T-helper 2 cell treated with Interferon-gamma antibody and Interleukin-4, amounts not matched to agents 5 μg/mL and 100 μg/mL, for 36 hours (primary cell): ENCODE measurements at places on chromosomes 6 and 20.
A peak's percentile ranks its signal among the peaks of the same experiment; 100 is the strongest.

DNA sequence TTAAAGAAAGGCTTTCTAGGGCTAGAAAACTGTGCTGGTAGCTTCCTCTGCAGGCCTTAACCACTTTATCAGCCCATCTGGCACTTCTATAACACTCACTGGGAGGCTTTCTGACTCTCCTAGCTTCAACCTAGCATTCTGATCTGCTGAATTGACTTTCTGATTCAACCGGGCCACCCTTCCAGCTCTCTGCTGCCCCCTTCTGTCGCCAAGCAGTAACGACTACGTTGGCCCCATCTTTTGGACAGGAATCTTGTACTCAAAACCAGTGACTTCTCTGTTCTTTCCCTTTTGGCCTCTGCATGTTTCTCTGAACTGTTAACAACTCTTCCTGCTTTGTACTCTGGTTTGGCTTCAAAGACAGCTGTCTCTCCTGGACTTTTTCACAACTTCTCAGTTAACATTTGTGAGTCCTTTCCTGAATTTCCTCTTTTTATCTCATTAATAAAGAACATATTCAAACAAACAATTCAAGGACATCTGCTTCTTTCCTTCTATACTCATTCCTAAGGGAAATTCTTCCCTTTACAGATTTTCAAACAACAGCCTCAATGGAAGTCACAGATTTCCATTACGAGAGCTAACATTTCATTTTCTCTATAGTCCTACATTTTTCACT, 43.9 kb upstream of the FAM135A start:
- DNase-seq, result peak; percentile 33

DNA sequence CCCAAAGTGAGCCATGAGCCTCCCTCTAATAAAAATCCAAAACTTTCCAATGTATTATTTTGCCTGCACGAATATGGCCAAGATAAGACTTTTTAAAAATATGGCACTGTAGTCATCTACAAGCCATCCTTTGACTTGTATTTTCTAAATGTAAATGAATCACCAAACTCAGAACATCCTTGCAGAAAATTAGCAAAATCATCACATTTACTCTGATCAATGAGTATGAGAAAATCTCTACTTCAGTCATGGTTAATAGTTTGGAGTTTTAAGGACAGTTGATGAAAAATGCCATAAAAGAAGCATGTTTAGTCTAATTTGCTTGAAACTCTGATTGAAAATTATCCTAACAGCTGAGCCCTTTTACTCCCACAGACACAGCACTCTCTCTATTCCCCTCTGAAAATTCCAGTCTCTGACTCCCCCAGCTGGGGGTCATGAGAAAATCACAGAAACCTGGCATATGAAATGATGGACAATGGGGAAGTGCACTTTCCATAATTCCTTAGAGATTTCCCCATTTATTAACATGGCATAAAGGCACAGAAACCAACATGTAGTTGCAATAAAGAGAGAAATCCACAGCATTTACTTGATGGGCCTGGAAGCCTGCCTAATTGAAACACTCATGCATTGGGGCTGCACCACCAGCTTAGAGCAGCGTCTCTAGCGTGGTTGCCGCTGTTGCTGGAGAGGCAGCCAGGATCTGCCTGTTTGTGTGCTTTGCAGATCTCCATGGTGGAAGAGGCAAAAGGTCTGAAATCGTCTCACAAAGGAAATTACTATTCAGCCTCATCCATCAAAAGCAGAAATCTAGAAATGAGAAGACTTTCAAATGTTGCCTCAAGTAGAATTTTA, 214.0 kb downstream of the WDR27 start:
- no peak for DNase-seq

- DNase-seq, result no peak
These were observed 392.4 kb downstream of the QKI start for GRCh38 chr6:163806755-163807499.

- no peak for DNase-seq
These were observed 22.2 kb downstream of the PREP start for GRCh38 chr6:105380634-105381033.

- DNase-seq, result peak; percentile 11
These were observed 238.1 kb downstream of the RNGTT start for GRCh38 chr6:88725111-88725975.

DNA sequence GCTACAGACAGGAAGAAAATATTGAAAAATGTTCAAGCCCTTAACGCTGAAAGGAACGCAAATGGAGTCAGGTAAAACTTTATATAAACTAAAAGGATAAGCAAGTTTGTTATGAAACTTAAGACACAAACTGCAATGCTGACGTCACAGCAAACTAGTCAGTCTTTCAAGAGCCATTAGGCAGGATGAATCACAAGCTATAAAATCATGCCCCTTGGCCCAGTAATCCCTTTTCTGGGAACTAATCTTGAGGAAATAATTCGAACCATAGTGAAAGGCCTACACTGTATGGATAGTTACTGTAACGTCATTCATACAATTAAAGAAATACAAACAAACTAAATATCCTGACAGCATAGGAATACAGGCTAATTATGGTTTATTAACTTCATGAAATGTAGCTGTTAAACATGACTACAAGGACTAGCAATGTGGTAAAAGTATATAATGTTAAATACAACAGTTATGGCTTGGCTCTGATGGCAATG, 42.7 kb upstream of the HINT3 start:
- DNase-seq, result no peak

GRCh38 chr20:32941155-32941885, 62.9 kb downstream of the SUN5 start:
- DNase-seq, result no peak

GRCh38 chr20:37479925-37480691, 40.9 kb upstream of the NNAT start:
- no peak for DNase-seq

- no peak for DNase-seq
These were observed 270.1 kb upstream of the ARID1B start for GRCh38 chr6:156507106-156507505.

DNA sequence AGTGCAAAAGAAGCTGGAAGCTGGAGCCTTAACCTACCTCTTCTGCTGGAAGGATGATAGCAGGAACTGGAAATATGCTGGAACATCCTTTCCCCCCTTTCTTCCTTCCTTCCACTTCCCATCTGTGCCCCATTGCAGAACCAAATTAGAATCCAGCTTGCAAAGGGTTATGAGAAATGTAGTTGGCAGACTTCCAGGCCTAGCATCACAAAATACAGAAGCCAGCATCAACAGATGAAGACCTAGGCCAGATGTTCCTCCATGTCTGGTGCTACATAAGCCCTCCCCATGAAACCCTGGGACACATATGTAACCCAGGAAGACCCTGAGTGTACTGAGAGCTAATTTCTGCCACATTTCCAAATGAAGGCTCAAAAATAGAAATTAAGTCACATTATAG, 40.0 kb upstream of the TFAP2B start:
- no peak for DNase-seq

DNA sequence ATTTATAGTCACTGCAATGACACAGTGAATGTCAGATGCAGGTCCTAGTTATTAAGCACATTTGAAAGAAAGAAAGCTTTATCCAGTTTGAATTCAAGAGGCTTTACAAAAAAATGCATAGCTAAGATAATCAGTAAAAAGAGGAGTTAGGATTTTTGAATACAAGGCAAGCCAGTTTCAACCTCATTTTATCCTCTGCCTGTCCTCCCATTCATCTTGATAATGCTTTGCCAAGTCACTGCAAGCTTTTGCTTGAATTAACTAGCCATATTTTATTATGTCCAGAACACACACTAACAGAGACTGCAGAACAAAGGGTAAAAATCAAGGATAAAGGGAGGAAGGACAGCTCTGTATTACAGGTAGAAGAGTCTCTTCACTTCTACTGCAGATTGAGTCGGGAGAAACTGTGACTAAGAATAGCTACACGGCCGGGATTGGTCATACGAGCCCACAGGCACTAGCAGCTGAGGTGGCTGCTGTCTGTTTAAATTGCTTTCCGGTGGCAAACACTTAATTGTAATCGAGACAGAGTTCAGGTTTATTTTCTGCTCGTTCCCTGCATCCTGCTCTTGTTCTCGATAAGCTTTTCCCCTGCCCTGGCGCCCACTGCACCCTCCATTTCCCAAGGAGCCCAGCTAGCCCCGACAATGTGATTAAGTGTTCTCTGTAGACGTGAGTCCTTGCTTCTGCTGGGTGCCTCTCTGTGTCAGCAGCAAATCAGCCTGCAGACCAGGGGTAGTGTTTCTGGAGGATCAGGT, 30.5 kb upstream of the AKAP12 start:
- DNase-seq, result no peak

DNA sequence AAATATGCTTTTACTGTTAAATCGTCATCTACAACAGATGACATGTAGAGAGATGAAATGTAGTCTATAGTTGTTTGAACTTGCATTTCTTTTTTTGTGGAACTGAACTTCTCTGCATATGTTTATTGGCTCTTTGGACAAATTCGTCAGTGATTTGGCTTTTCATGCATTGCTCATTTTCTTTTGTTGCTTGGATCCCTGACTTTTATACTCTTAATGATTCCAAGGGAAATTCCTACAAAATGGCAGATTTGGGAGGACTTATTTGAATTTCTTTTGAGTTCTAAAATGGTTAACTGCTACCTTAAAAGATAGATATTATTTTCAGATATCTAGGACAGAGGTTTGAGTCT, 65.4 kb downstream of the UTRN start:
- no peak for DNase-seq

- no peak for DNase-seq
These were observed 22.9 kb upstream of the FAM83D start for GRCh38 chr20:38903335-38903734.
